Neural crest cell (in vitro differentiated cells): ENCODE measurements at places on chromosomes 5 and 9.

DNA sequence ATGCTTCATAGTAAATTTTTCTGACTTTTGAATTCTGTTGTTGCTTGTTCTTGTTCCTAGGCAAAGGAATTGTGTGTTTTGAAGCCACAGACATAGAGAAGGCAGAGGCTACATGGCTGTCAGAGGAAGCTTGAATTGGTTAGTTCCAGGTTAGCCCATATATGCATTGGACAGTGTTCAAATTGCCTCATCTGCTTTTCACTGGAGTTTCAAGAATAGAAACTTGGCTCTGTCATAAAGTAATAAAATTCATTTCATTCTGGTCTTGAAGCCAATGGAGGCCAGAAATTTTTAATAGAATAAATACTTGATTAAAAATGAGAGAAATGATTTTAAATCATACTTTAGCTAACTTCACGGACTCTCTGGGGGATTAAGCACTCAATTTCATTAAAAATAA is 178.0 kb downstream of the YIPF5 start:
- no peak for DNase-seq

GRCh38 chr5:142657446-142657845 is 28.4 kb downstream of the FGF1 start:
- DNase-seq, result no peak

GRCh38 chr9:77063645-77064285 is 44.3 kb downstream of the FOXB2 start:
- DNase-seq, result no peak

DNA sequence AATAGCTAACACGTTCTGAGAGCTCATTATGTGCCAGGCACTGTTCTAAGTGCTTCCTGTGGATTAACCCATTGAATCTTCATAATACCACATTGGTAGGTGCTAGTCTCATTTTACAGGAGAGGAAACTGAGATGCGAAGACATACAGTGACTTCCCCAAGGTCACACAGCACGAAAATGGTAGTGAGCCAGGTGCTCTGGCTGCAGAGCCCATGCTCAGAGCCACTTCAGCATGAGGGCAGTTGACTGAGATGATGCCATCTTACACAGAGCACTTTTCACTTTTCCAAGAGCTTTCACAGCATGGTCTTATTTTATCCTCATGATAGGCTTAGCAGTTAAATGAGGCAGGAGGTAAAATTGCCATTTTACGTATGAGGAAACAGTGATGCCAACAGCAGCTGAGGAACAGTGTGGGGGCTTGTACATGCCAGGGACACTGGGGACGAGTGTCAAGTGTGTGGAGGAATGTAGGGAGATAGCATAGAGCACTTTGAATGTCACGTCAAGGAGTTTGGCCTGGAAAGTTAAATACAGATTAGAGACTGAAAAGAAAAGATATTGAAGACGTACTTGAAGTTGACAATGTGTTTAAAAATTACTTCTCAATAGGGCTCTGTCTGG is 180.0 kb downstream of the KIF4B start:
- DNase-seq, result no peak

- DNase-seq, result no peak
Observed at GRCh38 chr9:136196404-136197083, 8.4 kb downstream of the LHX3 start.

GRCh38 chr5:88792144-88792840 is 90.7 kb downstream of the MEF2C start:
- no peak for DNase-seq

DNA sequence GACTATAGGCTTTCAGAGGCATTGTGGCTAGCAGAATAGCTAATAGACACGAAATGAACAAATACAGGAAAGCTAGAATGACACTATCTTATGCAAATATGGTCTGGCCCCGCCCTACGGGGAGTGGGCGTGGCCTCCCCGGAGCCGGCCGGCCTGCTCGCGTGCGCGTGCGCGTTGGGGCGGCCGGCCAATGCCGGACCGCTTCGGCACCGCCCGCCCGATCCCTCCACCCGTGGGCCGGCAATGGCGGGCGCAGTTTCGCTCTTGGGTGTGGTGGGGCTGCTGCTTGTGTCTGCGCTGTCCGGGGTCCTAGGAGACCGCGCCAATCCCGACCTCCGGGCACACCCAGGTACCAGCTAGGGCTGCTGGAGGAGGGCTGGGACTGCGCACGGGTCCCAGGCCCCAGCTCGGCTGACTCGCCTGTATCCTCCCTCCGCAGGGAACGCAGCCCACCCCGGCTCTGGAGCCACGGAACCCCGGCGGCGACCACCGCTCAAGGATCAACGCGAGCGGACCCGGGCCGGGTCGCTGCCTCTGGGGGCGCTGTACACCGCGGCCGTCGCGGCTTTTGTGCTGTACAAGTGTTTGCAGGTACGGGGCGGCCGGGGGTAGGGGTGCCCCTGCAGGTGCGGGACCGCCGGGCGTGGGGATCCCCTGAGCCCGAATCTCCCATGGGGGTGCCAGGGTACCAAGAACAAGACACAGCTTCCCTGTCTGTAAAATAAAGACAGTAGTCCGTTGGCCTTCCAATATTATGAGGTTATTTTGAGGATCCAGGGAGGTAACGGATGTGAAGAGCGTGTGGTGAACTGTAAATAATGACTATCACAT is at the start of gene CCDC107:
Gene CCDC107 (plus strand): TSS at position 156 of the 831 bp plus-strand sequence. CDS start 88 bp downstream, at position 244.
- peak; percentile 86 for DNase-seq

DNA sequence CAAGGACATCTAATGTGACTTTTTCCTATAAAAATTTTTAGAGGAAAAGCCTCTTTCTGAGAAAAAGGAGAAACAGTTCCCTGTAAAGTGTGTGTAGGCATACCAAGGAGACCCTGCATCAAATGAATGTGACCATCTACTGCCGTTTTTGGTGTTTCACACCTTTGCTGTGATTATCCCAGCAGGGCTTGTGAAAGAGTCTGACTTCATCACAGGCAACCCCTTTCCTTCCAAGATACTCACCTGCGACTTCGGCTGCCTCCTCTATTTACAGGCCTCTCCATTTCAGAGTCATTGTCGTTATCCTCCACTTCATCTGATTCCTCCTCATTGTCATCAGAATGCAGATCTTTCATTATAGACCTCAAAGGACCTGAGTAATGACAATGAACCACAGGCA is 259.1 kb downstream of the MLLT3 start:
- DNase-seq, result no peak

GRCh38 chr9:98117984-98118639 is 910 bp downstream of the TRIM14 start:
- no peak for DNase-seq

- no peak for DNase-seq
Observed at GRCh38 chr9:127711226-127711701, 4.2 kb downstream of the PTRH1 start.

DNA sequence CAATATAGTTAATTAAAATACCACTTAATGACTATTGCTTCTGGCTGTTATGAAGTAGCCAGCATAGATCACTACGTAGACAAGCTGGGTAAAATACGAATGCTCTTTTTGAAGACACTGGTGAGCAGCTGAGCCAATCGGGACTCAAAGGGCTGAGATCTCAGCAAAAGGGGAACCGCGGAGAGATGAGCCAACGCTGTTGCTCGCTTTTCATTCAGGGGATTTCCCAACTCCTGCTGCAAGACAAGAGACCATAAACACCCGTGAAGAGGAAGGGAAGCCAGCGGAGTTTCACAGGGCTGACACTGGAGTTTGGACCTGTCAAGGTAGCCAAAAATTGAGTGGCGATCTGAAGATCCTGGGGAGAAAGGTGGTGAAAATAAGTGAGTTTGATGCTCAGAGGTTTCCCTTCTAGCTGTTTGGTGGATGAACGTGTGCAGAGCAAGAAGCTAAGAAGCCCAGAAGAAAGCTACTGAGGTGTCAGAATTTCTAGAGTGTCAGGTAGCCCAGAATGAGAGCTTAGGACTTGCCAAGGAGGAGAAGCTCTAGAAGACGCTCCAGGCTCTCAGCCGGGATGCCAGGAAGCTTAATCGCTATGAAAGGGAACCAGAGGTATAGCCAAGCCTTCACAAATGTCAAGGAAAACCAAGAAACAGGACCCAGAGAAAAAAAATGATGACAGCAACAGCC is 79.6 kb upstream of the RNU6ATAC start:
- no peak for DNase-seq

DNA sequence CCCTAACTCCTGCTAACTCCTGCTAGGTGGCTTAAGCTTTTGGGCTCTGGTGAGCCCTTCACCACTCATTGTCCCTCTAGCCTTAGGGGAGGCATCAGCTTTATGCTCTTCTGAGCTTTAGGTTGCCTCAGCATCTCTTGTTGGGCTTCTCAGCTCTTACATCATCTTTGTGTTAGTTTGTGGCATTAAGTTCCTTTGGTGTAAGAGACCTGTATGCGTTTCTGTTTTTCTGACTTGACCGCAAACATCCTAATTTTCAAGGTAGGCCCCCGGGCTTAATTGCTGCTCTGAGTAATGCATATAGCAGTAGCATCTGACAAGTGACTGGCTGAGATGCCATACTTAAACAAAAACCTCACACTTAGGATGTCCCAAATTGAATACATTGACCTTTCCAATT is 287.8 kb upstream of the TUT7 start:
- DNase-seq, result no peak

- no peak for DNase-seq
Observed at GRCh38 chr9:104429031-104429546, 75.0 kb upstream of the OR13F1 start.

DNA sequence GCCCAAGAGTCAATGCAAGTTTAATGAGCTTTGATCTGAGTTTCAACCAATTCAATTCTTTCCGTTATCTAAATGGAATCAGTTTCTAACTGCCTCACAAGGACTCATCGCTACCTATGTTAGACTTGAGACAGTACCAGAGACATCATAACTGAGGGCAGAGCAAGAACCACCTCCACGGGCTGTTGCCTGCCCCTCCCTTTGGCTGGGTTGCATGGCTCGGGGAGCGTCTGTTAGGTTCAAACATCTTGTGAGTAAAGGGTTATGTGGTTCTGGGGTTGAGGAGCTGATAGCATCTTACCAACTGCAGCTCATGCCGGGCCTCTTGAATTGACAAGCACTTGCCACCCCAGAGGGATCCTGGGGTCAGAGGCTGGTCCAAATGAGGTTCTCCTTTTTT is 457.9 kb downstream of the ENC1 start:
- DNase-seq, result no peak

DNA sequence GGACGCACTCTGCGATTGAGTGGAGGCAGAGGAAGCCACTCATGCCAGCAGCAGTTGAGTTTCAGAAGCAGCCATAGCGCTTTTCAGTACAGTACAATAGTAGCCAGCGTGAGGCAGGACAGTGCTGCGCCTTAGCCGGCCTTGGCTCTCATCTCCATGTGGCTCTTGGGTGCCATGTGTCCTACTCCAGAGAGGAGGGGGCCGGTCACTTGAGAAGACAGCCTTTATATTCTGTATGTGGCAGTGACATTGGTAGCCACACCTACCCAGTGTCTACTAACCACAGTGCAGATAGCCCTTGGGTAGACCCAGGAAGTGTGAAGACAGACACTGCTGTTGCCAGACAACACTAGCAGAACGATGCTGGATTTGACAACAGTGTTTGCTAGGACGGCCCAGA is 42.3 kb downstream of the FAM78A start:
- DNase-seq, result no peak

GRCh38 chr9:111936391-111936790 is 39.8 kb downstream of the UGCG start:
- no peak for DNase-seq
